ENCODE measurements at places on chromosomes 4 and X. TPM values are rescaled to one million over a fixed set of nuclear protein-coding genes. Genes with fewer than 3 reads are reported as not detected.

The RASL11B gene
- total RNA-seq, result not detected

The ADD1 gene
- total RNA-seq, result 280 TPM

The TMPRSS11F gene
- not detected for total RNA-seq

The TRIM75 gene
- total RNA-seq, result not detected

The NKX3-2 gene
- not detected for total RNA-seq

The MAGEC3 gene
- total RNA-seq, result not detected

The TBX22 gene
- not detected for total RNA-seq

The ARHGAP36 gene
- not detected for total RNA-seq

The MAGEA2B gene
- total RNA-seq, result not detected

The SRPK3 gene
- total RNA-seq, result 0.40 TPM

Measured in endothelial cell of umbilical vein (primary cell).